GDM1 (cell line): ENCODE measurements at places on chromosomes 5 and 9.

GRCh38 chr5:28961816-28962215, 1923.4 kb upstream of the CDH9 start:
- no peak for DNase-seq

DNA sequence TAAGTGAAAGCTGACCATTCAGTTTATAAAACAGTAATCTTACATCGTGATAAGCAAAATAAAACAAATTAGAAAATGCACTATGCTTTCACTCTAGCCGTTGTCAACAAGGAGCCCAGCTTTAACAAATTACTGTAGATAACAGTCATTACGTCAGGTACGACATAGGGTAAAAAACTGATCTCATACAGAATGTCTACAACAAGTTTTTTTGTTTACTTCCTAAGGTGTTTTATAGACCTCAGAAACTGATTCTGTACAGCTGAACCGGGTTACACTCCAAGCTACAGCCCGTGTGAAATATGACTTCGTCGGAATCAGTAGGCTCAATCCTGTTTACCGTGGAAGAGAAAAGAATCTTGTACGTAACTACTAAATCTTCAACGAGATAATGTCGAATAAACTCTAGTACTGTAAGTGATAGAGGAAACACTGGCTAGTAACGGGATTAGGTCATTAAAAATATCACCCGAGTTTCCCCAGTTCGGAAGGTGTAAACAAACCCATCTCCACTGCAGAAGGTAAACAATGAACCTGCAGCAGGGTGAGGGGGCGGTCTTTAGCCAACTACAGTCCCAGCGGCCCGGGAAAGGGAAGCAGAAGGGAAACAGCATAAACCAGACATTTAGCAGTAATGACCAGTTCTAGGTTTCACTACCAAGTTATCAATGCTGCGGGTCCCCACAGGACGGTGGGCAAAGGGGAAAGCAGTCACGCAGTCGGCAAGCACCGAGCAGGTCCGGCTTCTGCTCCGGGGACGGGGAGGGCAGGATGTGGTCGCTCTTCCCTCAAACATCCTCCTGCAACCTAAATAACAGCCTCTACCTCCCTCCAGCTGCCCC, 1.1 kb downstream of the RICTOR start:
- peak; percentile 43 for DNase-seq

DNA sequence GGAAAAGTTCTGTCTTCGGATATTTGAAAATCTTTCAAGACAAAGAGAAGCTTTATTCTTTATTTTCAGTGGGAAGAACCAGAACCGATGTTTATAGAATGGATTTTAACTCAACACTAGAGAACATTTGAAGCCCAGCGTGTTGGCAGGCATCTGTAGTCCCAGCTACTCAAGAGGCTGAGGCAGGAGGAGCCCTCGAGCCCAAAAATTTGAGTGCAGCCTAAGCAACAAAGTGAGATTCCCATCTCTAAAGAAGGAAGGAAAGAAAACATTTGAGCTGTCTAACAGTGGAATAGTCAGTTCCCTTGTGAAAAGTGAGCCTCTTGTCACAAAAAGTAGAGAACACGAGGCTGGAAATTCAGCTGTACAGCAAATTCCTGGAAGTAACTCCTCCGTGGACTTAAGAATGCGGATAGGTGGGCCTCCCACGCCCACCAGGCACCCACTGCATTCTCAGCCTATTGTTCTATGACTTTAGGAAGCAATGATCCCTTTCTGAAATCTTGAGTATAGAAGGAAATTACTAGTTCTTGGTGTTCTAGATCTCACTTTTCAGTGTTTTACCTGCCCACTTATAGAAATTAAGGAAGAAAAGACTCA, 2.3 kb upstream of the PTPDC1 start:
- no peak for DNase-seq

DNA sequence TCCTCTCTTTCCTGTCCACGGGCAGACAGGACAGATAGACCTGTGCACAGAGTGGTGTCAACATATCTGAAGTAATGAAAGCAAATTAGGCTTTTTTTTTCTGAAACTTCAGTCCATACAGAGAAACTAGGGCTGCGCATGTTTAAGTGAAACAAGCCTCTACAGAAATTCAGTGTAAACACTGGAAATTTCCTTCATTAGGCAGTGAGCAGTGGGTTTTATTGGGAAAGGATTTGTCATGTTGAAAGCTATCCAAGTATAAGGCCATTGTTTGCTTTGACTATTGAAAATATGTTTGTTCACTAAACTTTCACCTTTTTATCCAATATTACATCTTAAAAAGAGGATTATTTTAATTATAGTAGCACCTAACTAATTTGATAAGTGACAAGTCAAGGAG, 161.2 kb downstream of the AOPEP start:
- DNase-seq = no peak

GRCh38 chr9:4038182-4038723, 261.6 kb downstream of the GLIS3 start:
- no peak for DNase-seq

DNA sequence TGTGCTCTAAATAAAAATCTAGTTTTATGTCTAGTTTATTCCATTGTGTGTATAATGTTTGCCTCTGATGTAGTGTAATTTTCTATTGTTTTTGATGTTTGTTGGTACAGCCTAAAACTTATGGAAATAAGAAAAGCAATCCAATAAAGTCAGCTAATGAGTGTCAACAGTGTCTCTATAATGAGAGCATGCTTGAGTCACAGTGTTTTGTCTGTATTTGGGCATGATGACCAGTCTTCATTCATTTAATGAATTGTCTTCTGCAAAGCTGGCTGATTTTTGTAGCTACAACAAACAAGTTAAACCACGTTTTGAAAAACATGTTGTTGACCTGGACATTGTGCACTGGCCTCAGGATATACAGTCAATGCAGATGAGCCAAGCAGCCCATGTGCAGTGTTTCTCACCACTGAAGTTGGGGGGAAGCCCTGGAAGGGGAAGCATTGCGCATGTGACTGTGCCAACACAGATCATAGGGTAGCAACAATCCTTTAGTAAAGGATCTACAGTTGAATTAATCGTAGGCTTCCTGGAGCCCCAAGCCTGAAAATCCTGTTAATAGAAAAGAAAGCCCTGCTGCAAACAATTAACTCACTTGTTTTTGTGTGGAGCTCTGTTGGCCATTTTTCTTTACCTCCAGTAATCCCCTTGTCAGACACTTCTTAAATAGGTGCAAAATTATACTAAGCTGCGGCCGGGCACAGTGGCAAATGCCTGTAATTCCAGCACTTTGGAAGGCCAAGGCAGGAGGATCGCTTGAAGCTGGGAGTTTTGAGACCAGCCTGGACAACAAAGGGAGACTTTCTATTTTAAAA, 88.0 kb downstream of the INIP start:
- no peak for DNase-seq

- DNase-seq = no peak
Observed at GRCh38 chr5:125575891-125576505, 829.6 kb upstream of the ZNF608 start.

DNA sequence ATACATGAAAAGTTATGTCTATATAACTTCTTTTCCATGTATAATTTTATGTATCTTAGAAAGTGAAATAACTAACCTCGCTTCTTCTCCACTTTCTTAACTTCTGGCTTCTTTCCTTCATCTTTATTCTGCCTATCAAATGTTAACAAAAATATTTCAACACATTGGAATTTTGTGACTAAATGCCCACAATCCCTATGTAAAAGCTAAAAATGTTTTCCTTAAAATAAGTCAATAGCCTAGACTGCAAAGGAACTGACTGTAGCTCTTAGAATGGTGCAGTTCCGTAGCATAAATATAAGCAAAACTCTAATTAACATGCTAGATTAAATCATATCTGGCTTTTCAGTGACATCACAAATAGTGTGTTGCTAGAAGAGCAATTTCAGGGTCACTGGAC, 40.9 kb downstream of the PSIP1 start:
- DNase-seq = no peak

DNA sequence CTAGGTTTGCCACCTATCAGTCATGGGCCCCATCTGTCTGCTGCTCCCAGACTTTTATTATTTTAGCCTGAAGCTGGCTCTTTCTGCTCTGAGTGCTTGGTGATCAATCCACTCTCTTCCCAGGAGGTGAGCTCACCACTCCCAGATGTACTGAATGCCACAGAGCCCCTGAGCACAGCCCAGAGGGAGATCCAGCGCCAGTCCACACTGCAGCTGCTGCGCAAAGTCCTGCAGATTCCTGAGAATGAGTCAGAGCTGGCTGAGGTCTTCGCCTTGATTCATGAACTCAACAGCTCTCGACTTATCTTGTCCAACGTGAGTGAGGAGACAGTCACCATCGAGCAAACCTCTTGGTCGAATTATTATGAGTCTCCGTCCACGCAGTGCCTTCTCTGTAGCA, 36.0 kb downstream of the HMGXB3 start:
- no peak for DNase-seq

GRCh38 chr9:129958796-129959195, 84.2 kb downstream of the FNBP1 start:
- no peak for DNase-seq

- DNase-seq = no peak
Observed at GRCh38 chr9:121816845-121817450, 165.5 kb downstream of the DAB2IP start.

DNA sequence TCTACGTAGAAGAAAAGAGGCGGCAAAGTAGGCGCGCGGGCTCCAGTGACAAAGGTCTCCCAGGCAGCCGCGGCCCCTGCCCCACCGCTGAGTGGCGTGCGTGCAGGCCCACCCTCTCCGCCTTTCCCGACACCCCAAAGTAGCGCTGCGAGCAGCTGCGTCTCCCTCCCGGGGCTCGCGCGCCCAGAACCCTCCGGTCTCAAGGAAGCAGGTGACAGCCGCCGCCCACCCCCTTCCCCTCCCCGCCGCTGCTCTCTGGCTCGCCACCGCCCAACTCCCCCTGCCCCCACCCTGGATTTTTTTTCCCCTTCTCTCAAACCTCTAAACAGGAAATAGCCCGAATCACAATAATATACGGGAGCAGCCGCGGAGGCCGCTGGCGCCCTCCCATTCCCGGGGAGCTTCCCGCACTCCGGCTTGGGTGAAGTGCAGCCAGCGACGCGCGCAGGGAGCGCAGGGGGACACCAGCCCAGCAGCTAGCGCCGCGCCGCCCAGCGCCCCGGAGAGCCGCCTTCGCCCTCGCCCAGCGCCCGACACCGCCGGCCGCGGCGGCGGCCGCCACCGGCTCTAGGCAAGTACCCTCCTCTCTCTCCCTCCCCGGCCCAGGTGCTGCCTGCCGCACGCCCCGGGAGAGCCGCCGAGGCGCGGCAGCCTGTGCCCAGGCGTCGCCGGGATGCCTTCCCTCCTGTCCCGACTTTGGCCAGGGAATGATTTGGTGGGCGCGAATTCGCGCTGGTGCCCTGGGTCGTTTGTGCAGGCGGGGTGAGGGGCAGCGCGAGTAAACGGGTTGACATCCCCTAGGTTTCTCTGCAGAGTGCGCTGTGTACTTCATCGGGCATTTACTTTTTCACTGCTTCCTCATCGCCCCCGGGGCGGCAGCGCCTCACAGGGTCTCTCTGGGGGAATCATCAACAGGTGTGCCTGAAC, 52.7 kb upstream of the TJP2 start:
- DNase-seq = peak; percentile 22

DNA sequence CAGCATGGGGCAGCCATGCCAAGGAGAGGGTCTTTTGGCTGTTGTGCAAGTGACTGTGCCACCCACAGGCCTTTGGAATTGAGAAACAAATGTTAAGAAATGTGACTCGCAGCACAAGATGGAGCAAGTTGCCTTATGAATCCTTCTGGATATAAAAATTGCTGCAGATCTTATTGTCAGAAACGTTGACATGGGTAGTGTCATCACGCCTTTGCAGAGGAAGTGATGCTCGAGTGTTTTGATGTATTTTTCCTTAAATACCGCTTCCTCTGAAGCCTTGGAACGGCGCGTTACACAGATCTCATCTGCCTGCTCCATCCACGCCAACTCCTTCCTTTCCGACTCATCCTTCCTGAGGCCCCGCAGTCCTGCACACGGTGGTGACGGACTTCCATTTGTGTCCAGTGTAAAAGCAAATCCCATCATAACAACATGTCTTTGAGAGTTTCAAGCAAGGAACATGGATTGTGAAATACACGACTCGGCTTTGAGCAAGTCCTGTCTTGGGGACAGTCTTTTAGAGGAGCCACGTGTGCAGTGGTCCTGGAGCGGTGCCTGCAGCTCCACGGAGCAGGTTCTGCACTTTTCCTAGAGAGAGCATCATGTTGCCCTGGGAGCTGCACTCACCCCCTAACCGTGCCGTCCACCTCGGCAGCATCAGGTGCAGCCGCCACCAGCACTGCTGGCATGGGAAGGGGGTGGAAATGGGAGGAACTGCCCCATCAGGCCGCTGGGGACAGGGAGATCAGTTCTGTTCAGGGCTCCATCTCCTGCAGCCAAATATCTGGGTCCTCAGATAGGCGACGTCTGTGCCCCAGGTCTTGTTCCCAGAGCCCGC, 15.1 kb downstream of the ROPN1L start:
- no peak for DNase-seq

- no peak for DNase-seq
Observed at GRCh38 chr9:120872791-120873502, 4.0 kb downstream of the PHF19 start.

- no peak for DNase-seq
Observed at GRCh38 chr5:62149879-62150278, 156.1 kb upstream of the KIF2A start.

GRCh38 chr5:96155147-96155546, 193.5 kb upstream of the ELL2 start:
- no peak for DNase-seq
